Fibroblast of skin of scalp (primary cell): ENCODE measurements at places on chromosomes 1 and 21.
A peak's percentile ranks its signal among the peaks of the same experiment; 100 is the strongest.

DNA sequence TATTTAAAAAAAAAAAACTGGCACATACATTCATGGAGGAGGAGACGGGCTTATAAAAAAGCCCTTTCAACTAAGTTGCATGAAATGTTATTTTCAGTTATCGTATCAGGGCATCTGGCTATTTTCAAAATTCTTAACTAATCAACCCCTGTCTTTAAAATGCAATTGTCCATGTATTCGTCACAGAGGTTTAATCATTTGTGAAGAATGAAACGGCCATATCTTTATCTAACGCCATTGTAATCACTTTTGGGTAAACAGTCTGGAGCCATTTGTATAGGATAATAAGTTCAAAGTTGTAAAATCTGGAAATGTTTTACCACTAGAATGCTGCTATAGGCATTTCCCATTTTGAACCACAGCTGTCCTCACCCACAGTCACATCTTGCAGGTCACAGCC is 30.4 kb downstream of the SLC30A10 start:
- no peak for DNase-seq

DNA sequence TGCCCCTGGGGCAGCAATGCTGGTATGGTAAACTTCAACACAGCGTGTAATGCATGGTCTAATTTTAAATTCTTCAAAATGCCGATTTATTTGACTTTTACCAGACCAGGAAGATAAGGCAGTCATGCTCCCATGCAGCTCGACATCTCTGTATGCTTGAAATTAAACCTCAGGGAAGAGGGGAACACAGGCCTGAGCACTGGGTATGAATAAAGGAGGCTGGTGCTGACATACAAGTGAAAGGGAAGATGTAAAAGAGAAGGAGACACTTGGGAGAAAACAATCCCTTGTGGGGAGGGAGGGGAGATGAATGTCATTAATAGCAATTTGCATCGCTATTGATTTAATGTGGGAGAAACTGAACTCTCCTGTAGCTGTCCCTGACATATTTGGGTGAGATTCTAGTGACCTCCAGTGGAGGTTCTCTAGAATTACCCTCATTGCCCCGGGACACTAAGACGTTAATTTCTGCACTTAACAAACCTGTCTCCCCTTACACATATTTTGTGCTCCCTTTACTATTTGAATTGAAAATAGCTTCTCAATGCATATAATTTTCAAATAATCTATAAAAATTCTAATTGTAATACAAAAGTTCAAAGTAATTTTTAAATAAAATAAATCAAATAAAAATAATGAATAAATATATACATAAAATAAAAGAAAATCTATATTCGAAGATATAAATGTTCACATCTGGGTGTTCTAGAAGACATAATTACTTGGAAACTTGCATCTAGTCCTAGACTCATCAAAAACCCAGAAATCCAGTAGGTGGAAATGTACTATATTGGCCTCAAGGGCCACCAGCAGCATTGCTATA is 283.1 kb downstream of the LMX1A start:
- DNase-seq: peak; percentile 49

GRCh38 chr21:42543106-42543847 is 29.6 kb downstream of the SLC37A1 start:
- DNase-seq: no peak

DNA sequence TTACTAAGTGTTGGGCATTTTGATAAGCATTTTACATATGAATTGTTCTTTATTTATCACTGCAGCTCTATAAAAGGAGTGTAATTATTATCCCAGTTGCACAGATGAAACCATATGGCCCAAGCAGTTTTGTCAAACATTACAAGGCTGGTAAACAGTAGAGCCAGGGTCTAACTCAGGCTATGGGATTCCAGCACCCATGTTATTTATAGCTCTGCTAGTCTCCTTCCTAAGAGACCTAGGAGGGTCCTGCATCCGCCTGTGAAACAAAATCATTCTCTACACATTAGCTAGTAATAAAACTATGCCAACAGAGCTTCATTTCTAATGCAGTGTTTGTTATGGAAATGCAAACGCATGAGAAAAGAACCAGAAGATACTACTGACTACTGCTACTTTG is 58.6 kb downstream of the IL23R start:
- DNase-seq: no peak

DNA sequence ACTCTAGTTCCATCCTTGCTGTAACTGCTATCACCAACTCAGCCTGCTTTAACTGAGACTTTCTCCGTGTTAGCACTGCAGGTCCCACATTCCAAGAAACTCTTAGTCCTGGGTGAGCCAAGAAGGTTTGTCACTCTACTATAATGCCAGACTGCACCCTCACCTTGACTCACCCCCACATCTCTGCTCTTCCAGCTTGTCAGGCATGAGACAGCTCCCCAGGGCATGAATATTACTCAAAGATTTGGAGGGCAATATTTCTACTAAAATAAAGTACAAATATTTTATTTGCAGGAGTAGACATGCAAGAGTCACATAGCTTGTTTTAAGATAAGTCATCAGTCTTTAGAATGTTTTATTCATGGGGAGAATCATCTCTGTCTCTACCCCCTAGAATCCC is 110.2 kb downstream of the MATN1 start:
- no peak for DNase-seq

GRCh38 chr1:212055333-212055732 is 19.8 kb downstream of the DTL start:
- DNase-seq: no peak

DNA sequence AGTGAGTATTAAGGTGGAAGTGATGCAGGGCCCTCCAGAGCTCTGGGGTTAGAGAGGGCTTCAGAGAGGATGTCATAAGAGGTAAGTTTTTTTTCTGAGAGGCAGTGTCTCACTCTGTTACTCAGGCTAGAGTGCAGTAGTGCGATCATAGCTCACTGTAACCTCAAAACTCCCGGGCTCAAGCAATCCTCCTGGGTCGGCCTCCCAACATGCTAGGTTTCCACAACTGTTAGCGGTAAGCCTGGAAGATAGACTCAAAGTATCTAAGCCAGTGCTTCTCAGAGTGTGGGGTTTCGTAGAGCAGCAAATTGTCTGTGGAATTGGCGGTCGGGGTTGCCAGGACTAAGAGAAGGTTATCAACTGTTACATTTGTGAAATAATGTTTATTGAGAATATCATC is 18.6 kb upstream of the IGSF3 start:
- no peak for DNase-seq

GRCh38 chr1:233242827-233243483 is 52.6 kb downstream of the PCNX2 start:
- no peak for DNase-seq

GRCh38 chr1:2406451-2407041 is 5.8 kb downstream of the PEX10 start:
- DNase-seq: no peak

DNA sequence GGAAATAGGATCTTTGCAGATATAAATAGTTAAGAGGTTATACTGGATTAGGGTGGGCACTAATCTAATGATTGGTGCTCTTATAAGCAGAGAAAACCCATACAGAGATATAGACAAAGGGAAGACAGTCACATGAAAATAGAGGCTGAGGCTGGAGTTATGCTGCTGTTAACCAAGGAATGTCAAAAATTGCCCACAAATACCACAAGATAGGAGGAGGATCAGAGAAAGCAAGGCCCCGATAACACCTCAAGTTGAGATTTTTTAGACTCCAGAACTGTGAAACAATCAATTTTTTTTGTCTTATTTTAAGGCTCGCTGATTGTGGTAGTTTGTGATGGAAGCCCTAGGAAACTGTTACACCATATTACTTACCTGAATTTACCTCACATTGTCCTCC is 513.2 kb downstream of the COL11A1 start:
- no peak for DNase-seq

- peak; percentile 77 for DNase-seq
These were observed 7.1 kb upstream of the ACTA1 start for GRCh38 chr1:229440851-229441537.

- DNase-seq: no peak
These were observed 218.2 kb downstream of the NRIP1 start for GRCh38 chr21:14846621-14847020.

GRCh38 chr1:6911974-6912373 is 126.7 kb downstream of the CAMTA1 start:
- no peak for DNase-seq

DNA sequence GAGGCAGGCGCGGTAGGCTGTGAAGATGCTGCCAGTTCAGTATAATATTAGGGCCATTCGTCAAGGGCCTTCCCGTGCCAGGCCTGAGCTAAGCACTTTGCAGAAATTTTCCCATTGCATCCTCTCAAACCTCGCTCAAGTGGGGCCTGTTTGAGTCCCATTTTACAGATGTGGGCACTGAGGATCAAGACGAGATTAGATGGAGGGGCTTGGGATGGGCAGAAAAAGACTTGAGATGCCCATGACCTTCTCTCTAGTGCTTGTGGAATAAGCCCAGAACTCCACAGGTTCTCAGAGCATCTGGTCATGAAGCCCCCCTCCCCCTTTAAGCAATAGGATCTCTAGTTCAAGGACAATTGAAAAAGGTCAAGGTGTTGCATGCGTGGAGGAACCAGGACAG is 9.9 kb downstream of the EPHA8 start:
- DNase-seq: no peak

- peak; percentile 51 for DNase-seq
These were observed 9.0 kb downstream of the NPPA start for GRCh38 chr1:11838349-11839272.

DNA sequence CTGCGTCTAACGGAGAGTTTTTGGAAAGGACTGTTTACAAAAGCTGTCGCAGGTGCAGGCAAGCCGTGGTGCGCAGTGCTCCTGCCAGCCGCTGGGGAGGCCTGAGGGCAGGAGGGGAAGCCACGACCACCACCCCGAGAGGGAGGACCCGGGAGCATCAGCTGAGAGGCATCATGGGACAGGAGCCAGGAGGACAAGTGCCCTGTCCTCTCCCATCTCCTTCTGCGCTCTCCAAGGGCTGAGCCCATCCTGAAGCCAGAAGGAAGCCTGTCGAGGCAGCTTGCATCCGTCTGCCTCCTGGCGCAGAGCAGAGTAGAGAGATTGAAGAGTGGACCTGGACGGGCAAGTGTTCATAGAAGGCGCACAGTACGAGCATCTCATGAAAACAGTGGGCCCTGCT is 310.9 kb downstream of the KIF26B start:
- no peak for DNase-seq
